NCI-H524 (cell line): ENCODE measurements at places on chromosomes 1 and 21.

DNA sequence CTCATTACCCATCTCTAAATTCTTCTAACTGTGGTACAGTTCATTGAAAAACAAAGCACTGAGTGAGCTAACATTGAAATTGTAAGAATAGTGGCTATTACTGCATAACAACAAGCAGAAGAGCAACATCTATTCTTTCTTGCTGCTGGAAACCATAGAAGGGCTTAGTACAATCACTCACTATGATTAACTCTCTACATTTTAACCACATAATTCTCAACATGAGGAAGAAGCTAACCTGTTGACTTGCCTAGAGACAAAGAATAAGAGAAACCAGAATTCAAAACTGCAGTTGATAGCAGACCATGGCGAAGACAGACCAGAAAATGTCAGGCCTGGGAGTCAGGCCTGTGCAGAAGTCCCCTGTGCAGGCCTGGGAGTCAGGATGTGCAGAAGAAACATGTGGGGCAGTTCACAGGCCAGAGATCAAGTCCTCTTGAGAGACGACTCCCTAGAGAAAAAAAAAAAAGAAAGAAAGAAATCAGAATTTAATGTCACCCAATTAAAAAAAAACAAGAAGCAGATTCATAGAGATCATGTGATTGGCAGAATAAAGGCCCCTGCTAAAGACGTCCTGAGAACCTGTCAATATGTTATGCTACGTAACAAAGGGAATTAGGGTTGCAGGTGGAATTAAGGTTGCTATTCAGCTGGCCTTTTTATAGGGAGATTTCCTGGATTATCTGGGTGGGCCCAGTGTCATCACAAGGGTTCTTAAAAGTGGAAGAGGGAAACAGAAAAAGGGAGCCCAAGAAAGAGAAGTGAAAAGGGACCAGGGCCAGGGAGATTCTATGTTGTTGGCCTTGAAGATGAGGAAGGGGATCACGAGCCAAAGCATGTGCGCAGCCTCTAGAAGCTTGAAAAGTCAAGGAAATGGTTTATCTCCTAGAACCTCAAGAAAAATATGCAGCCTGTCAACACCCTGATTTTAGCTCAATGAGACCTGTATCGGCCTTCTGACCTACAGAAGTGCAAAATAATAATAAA lies 94.9 kb downstream of the MRPL39 start:
- DNase-seq = no peak

- DNase-seq = no peak
These were observed 17.9 kb upstream of the MPL start for GRCh38 chr1:43319766-43320165.

DNA sequence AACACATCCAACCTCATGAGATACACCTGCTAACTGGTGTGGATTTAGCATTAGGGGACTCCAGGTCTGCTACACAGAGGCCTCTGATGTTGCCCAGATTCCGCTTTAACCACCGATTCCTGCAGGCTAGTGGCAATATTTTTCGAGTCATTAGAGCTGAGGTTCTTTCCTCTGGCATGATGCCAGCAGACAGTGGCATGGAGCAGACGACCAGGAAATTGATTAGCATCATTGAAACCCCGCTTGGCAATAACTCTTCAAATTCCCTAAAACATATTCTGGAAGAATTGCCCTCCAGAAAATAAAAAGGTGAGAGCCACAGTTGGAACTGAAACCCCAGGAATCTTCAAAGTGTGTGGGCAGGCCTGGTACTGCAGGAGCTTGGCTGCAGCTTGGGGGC lies 28.4 kb upstream of the ETV3 start:
- DNase-seq = no peak

- DNase-seq = no peak
These were observed 607 bp downstream of the BTG3 start for GRCh38 chr21:17612023-17612564.

DNA sequence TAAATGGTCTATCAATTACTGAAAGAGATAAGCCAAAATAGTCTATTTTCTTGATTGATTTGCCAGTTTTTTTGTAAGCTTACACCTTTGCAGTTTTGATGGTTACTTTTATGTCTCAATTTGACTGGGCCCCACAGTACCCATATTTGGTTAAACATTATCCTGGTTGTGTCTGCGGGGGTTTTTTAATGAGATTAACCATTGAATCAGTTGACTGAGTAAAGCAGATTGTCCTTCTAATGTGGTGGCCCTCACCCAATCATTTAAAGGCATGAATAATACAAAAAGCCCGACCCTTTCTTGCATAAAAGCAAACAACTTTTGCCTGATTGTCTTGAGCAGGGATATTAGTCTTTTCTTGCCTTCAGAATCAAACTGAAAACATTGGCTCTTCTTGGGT lies 650.0 kb upstream of the RGS18 start:
- DNase-seq = no peak

- DNase-seq = no peak
These were observed 105.4 kb downstream of the PSMG1 start for GRCh38 chr21:39077876-39078275.

- DNase-seq = no peak
These were observed 34.9 kb downstream of the ST6GALNAC3 start for GRCh38 chr1:76109404-76109803.

DNA sequence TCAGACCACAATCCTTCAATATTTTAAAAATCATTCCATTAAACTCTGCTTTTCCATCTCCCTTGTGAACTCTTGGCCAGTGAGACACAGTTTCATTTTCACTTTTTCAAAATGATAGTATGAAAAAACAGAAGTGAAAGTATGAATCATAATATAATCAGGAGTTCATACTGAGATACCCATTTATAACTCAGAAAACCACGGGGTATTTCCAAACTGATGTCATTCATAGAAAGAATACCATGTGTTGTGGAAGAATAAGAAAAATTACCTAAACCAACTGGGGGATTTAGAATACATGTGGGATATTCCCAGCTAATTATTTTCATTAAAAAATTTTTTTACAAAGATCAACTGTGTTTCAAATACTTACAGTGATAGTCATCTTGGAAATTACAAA lies 149.9 kb downstream of the MRPL39 start:
- DNase-seq = no peak

DNA sequence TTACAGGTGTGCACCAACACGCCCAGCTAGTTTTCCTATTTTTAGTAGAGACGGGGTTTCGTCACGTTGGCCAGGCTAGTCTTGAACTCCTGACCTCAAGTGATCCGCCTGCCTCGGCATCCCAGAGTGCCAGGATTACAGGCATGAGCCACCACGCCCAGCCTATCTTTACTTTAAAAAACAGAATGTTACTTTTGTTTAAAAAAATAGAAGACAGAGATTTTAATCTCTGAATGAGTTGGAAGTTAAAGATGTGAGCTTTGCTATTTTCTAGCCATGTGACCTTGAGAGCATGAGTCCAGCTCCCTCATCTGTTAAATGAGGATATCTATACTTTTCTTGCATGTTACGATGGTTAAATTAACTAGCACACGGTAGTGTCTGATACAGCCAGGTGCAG lies 3.9 kb upstream of the PUM1 start:
- DNase-seq = no peak

GRCh38 chr1:117244971-117245370 lies 34.2 kb upstream of the VTCN1 start:
- no peak for DNase-seq

- DNase-seq = no peak
These were observed 104.7 kb downstream of the DAB1 start for GRCh38 chr1:57319165-57319564.

DNA sequence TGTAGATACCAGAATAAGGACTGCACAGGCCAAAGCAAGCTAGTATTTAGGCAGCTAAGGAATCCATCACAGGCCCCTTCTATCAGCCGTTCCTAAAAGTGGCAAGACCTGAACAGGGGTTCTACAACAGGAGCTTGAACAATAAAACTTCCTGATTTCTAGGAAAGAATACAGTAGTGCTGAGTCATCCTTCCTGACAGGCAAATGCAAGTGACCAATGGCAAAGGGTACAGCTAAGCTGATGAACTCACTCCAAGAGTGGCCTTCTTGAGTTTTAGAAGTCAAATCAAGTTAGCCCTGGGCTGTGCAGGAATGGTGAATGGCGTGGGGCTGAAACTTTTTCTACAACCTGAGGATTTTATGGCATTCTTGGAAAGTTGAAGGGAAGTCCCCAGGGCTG lies 112.9 kb downstream of the GREM2 start:
- no peak for DNase-seq

- peak; percentile 53 for DNase-seq
These were observed 17.0 kb upstream of the CD2 start for GRCh38 chr1:116737020-116737854.

DNA sequence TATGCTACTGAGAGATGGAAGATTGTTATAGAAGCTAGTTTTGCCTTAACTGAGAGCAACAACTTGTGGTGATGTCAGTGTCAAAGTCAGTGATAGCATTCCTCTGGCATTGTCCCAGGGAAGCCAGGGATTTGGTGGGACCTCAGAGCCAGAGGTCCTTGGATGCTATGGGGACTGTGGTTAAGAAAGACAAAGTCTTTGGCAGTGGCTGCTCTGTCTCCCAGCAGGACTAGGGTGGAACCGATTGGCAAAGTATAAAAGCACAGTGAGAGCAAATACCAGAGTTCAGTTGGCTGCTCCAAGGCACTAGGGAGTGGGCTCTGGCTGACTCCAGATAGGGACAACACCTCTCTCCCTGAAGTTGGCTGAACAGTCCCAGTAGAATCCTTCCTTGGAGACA lies 104.8 kb downstream of the GDAP2 start:
- no peak for DNase-seq

- no peak for DNase-seq
These were observed 5.8 kb downstream of the LRRC8D start for GRCh38 chr1:89826594-89826993.

GRCh38 chr21:45988366-45989347 lies 7.1 kb downstream of the COL6A1 start:
- DNase-seq = no peak

DNA sequence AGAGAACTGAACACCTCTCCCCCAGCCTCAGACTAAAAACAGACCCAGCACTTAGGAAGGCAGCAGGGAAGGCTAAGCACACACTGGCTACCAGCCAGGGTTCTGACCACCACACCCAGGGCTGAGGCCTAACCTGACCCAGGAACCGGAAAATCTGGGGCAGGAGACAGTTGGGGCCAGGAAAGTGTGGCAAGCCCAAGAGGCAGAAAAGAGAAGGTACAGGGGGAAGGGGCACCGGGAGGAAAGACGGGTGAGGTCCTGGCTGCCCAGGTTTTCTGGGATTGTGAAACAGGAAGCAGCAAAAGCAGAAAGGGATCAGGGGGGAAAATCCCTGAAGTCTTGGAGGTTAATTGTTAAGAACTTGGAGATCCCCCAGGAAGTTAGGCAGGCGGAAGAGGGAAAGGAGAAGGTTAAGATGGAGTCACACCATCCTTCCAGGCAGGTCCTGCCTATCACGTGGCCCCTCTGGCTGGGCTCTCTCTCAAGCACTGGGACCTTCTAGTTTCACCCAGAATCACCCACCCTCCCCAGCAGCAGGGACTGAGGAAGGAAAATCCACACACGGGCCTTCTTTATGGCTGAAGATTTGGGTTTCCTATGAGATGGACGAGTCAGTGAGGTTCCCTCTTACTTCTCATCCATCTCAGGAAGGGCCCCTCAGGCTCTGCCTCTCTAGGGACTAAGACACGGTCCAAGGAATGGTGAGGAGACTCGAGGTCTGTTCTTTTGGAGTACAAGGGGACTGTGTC lies 2.6 kb downstream of the HDGF start:
- DNase-seq = no peak

DNA sequence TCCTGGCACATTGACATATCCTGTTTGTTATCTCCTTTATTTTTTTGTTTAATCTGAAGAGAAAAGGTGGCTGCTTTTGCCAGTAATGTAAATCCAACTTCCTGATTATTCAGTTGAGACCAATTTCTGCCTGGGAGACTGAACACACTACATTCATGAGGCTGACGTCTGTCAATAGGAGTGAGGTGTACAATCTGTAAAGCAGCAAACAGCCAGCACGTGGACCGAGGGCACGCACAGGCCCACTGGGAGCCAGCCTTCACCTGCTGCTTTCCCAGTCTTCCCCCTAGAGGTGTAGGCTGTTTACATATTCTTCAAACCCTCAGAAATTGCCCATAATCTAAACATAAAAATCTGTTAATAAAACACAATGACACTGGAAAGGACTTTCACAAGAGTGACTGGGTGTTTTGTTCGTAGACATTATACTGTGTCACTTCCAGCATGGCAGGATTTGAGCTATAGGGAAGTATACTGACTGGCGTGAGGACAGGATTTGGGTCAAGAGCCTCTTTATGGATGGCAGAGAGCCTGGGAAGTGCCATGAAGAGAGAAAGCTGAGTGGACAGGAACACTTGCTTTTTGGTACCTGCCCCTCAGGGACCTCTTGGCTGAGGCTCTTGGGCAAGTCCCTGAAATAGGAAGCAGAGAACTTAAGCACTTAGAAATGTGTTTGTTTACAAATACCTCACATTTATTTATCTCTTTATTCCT lies 552.9 kb upstream of the CAMK1G start:
- DNase-seq = no peak

- DNase-seq = no peak
These were observed 13.8 kb downstream of the ADORA3 start for GRCh38 chr1:111489604-111490003.

- no peak for DNase-seq
These were observed 324.9 kb downstream of the HHIPL2 start for GRCh38 chr1:222223010-222223409.

- no peak for DNase-seq
These were observed 134.7 kb downstream of the HLX start for GRCh38 chr1:221013691-221014660.

DNA sequence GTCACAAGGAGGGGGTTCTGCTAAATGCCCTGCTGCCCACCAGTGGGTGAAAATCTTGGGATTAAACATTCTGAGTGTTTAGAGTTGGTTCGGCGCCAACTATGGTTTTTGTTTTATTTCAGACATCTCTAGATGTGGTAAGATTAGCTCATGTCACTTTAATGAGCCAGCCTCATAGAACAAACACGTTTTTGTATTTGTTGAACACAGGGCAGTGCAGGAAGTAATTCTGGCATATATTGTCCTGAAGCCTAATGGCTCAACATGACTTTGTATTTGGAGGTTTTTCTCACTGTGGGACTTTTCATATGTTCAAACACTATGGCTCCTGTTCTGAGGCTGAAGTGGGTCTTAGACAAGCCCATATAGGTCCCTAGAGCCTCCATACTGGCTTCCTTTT lies 107.8 kb downstream of the NGF start:
- DNase-seq = no peak

DNA sequence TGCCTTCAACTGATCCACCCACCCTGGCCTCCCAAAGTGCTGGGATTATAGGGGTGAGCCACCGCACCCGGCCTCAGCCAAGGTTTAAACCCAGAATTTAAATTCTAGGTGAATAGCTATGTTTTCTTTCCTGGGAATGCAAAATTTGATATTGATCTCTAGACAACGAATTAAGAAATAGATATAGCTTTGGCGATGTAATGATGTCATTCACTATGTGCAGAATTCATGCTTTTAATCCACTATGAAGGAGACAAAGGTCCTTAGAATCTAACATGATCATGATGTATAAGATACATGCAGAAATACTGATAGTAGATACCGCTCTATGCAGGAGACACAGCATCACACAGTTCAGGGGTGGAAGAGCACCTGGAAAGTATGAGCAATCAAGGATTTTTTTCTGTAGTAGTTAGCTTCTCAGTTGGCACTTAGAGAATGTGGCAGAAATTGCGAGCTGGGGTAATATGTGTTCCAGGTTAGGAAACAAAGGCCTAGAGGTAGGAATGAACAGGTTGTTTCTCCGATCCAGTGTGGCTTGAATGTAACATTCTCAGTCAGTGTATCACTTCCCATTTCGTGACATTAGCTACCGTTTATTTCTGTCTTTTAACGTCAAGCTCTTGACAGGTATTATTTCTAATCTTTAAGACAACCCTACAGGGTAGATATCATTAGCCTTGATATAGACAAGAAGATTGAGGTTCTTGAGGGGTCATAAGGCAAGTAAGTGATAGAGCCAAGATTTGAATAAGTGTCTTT lies 3.0 kb upstream of the CEP350 start:
- no peak for DNase-seq

GRCh38 chr1:109878531-109879104 lies 32.0 kb upstream of the CSF1 start:
- DNase-seq = no peak
